ENCODE measurements at places on chromosomes 4 and X. TPM values are rescaled to one million over a fixed set of nuclear protein-coding genes. Genes with fewer than 3 reads are reported as not detected.

The AFM gene
- total RNA-seq: not detected

The PRKG2 gene
- total RNA-seq: 2.5 TPM

The S100G gene
- total RNA-seq: not detected

The UCP1 gene
- not detected for total RNA-seq

The VCX2 gene
- not detected for total RNA-seq

The EXOC1L gene
- total RNA-seq: not detected

The SLC10A7 gene
- 12.1 TPM for total RNA-seq

The CT45A7 gene
- total RNA-seq: not detected

The EREG gene
- total RNA-seq: 77.0 TPM

The TSPAN7 gene
- total RNA-seq: 0.86 TPM

The SHOX gene
- not detected for total RNA-seq

The MAB21L2 gene
- not detected for total RNA-seq

The SOD3 gene
- total RNA-seq: not detected

The TBC1D19 gene
- total RNA-seq: 6.9 TPM

The IGBP1 gene
- 56.5 TPM for total RNA-seq

The CRLF2 gene
- total RNA-seq: not detected
